ENCODE measurements at places on chromosomes 4 and X.

DNA sequence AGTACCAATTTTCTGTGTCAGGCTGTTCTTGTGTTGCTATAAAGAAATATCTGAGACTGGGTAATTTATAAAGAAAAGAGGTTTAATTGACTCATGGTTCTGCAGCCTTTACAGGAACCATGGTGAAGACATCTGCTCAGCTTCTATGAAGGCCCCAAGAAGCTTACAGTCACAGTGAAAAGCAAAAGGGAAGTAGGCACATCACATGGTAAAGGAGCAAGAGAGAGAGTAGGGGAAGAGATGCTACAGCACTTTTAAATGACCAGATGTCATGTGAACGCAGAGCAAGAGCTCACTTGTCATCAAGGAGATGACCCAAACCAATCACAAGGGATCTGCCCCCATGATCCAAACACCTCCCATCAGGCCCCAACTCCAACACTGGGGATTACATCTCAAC lies 174.3 kb downstream of the ATP10D start:
- no peak for DNase-seq

- DNase-seq = no peak
These were observed 1499.4 kb upstream of the PCDH7 start for GRCh38 chr4:29220761-29221160.

- peak; percentile 88 for DNase-seq
These were observed 84.5 kb downstream of the GATB start for GRCh38 chr4:151676301-151676700.

- DNase-seq = no peak
These were observed 7.2 kb downstream of the ARHGAP24 start for GRCh38 chr4:85482010-85482738.

DNA sequence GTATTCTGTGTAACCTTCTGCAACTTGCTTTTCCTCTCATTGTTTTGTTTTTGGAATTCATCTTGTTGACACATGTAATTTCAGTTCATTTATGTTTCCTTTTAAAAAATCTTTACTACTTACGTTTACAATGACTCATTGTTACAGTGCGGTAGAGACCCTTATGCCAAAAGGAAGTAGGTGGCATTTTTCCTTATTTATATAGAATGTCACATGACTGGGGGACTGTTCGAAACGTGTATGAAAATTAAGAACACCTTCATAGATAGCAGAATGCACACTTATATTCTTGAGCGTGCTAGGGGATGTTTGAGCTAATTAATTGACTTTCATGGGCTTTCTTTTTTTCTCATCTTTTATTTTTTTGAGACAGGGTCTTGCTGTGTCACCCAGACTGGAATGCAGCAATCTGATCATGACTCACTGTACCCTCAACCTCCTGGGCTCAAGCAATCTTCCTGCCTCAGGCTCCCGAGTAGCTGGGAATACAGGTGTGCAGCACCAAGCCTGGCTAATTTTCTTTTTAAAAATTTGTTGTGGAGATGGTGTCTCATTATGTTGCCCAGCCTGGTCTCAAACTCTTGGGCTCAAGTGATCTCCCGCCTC lies 7.3 kb downstream of the REPS2 start:
- DNase-seq = no peak

- DNase-seq = peak; percentile 38
These were observed at the start of gene APLN for GRCh38 chrX:129654652-129655546. Gene APLN, minus strand, starts transcription at chrX:129654956. Its CDS starts 326 bp downstream, at chrX:129654630.

GRCh38 chrX:431056-431455 lies 44.3 kb upstream of the PPP2R3B start:
- DNase-seq = no peak

Measured in fibroblast of skin of right biceps (primary cell).